ENCODE measurements at places on chromosomes 3 and 15.

- DNase-seq = no peak
Measured at GRCh38 chr15:35907511-35907910, 361.5 kb upstream of the DPH6 start.

DNA sequence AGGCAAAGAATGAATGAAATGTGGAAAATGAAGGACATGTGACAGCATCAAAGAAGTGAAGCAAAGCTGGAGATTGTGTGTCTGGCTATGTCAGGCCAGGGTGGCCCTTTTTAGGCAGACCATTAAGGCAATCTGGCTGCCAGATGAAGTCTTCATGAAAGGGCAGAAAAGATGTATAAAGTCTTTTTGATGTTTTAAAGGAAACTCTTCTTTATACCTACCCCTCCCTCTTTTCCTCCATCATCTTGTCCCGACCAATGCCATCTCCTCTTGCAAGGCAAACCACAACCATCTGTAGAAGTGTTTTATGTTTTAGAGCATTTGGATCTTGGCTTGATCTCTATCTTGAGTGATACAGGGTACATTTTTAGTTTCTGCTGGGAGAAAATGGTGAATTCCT, 259.2 kb downstream of the LSAMP start:
- DNase-seq = no peak

- DNase-seq = no peak
Measured at GRCh38 chr15:86854176-86854575, 774.5 kb downstream of the AGBL1 start.

DNA sequence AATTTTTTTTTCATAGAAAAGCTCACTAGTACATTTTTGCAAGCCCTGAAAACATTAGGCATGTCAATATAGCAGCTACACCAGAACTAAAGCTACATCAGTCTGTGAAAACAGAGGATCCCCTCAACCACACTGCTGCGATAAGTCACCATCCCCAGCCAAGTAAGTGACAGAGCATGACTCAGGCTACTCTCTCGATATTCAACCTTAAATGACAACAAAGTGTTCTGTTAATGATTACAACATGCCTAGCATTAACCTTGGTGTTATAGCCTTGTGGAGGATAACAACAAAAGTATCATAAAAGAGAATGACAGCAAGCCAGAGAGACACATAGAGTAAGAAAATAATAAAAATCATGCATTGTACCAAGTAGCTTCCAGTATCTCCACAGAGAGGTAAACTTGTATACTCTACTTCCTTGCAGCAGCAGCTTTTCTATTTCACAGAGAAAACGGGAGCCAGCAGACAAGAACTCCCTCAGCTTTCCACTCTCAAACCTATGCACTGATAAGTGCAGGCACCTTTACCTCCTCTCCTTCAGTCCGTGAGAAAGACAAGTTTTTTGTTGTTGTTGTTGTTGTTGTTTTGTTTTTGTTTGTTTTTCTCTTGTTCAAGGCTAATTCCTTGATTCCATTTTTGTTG, 76.6 kb downstream of the GBE1 start:
- DNase-seq = no peak

DNA sequence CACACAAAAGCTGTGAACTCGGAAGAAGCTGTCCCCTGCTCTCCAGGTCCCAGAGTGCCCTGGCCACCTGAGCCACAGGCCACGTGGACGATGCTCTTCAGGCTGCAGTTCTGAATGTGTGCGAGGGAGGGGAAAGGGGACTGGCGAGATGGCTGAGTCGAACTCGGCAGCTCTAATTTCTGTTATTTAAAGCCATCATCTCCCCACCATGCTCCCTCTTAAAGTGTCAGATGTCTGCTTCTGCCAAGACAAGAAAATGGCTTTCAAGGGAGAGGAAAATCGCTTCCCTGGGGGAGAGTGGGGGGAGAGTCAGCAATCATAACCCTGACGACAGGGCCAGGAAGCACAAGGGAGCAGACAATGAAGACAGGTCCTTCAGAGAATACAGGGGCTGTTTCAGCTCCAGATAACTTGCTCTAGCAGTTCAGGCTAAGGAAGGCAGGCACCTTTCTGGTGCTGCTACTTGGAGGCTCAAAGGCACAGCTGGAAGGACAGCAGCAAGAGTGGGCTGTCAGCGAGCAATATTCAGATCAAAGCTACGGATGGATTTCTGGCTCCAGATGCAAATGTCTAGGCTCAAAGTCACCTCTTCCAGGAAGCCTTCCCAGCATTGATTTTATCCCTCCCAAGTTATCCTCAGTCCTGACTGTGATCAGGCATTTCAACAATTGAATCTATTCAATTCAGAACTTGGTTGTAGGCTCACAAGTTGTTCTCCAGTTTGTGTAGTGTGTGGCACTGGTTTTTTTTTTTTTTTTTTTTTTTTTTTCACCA, 15.5 kb upstream of the CCDC33 start:
- DNase-seq = no peak

GRCh38 chr15:47820747-47821319, 103.5 kb downstream of the SEMA6D start:
- no peak for DNase-seq

- no peak for DNase-seq
Measured at GRCh38 chr3:194985031-194985578, 285.9 kb downstream of the XXYLT1 start.

DNA sequence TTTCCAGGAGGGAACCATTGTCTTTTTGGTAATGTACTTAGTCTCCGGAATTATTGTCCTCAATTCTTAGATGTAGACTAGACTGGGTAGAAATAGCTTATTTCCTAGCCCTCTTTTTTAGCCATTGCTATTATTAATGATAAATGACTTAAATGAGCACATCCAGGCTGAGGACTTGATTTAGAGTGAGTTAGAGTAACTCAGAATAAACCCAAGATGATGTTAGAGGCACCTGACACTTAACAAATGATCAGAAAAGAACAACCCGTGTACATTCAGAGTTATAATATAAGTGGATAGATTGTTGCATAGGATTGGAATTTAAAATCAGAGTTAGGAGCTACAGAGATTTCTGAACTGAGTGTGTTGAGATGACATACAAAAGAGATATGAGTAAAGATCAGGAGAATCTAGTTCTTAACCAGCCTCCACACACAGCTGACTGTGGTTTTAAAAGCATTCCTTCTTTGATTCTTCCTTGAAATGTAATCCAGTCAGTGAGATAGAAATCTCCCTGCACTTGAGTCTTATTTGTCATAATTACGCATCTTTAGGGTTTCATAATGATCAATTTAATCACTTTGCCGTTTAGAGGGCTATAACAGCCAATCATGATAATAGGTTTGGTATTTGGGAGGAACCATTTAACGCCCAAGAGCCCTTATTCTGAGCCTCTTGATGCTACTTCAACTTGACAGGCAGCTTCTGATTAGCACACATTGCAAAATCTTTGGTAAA, 366.5 kb downstream of the GAP43 start:
- DNase-seq = no peak

DNA sequence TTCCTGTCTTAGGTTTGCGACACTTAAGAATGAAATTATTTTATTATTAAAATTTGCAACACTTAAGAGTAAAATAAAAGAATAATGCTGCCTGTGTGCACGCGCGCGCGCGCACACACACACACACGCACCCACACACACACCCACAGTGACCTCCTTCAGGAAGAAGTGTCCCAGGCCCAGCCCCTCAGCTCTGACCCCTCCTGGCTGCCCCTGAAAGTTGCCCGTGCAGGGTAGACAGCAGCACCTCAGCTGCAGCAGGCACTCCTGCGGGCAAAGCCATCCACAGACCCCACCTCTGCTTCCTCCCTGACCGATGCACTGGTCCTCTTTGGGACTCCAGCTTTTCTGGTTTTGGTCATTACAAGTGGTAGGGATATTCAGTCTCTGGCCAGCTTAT, 478.2 kb downstream of the NTRK3 start:
- DNase-seq = no peak

DNA sequence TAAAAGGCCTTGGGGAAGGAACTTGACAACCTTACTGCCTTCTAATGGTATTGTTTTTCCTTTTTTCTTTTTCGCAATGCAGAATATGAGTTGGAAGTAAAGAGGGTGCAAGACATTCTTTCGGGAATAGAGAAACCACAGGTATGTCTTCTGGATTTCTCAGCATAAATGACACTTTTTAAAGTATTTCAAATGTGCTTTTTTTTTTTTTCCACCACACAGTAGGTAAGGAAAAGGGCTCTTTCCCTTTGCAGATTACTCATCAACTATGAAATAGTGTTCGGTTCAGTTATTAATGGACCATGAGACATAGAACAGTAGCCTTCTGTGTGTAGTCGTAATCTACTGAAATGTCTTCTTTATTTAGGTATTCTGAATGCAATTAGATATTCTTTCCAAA, 162.4 kb downstream of the GHSR start:
- DNase-seq = no peak

DNA sequence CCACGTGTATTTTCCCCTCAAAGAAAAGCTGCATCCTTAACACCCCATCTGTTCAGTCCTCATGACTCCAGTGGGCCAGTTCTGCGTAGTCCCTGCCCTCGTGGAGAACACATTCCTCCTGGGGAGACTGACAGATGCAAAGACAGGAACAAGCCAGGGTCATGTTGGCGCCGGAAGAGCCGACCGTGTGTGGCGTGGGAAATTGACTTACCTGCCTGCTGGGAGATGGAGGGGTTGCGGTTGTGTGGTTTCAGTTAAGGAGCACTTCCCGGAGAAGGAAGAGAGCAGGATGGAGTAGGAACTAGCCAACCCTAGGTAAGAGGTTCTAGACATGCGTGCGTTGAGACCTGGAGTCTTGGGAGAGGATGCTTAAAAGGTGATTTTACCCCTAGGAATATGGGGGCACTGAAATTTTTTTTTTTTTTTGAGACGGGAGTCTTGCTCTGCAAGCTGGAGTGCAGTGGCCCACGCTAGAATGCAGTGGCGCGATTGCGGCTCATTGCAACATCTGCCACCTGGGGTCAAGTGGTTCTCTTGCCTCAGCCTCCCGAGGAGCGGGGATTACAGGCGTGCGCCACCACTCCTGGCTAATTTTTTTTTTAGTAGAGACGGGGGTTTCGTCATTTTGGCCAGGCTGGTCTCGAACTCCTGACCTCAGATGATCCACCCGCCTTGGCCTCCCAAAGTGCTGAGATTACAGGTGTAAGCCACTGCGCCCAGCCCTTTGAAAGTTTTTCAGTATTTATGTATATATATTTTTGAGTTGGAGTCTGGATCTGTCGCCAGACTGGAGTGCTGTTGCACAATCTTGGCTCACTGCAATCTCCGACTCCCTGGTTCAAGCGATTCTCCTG, 1.4 kb downstream of the VHL start:
- peak; percentile 7 for DNase-seq

GRCh38 chr15:35618260-35619188, 72.6 kb upstream of the DPH6 start:
- no peak for DNase-seq

DNA sequence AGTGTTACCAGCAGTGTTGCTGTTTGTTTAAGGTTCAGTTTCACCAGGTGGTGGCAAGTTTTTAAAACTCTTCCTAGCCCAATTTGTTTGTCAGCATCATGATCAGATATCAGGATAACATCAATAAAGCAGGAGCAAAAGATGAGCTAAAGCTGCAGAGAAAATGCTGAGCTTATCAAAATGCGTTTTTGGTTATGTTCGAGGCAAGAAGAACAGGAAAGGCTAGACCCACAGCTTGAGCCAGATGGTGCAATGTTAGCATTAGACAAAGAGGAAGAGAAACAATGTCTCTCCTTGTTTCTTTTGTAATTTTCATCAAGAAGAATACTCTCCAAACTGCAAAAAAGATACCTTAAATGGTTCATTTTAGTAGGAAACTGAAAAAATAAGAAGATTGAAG, 66.2 kb downstream of the THRB start:
- no peak for DNase-seq

GRCh38 chr3:163924600-163924999, 1153.7 kb downstream of the SI start:
- no peak for DNase-seq

DNA sequence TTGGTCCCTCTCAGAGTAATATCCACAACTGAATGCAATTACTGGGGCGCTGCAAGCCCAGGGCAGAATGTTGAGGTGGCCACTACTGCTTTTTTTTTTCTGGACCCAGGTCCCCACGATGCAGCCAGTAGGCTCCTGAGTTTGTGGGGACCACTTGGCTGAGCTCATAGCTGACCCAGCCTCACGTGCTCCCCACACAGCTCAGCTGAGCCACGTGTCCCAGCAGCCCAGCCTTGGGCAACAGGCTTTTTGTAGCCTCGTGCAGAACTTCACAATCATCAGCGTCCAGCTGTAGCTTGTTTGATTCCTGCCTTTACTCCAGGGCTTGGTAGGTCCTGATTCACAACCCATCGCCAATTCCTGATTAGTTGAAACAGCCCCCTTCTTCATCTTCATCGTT, 117.3 kb downstream of the ETFA start:
- no peak for DNase-seq

- DNase-seq = no peak
Measured at GRCh38 chr3:126954141-126954842, 28.6 kb upstream of the PLXNA1 start.

- DNase-seq = no peak
Measured at GRCh38 chr15:96335411-96336024, 5.0 kb downstream of the NR2F2 start.

DNA sequence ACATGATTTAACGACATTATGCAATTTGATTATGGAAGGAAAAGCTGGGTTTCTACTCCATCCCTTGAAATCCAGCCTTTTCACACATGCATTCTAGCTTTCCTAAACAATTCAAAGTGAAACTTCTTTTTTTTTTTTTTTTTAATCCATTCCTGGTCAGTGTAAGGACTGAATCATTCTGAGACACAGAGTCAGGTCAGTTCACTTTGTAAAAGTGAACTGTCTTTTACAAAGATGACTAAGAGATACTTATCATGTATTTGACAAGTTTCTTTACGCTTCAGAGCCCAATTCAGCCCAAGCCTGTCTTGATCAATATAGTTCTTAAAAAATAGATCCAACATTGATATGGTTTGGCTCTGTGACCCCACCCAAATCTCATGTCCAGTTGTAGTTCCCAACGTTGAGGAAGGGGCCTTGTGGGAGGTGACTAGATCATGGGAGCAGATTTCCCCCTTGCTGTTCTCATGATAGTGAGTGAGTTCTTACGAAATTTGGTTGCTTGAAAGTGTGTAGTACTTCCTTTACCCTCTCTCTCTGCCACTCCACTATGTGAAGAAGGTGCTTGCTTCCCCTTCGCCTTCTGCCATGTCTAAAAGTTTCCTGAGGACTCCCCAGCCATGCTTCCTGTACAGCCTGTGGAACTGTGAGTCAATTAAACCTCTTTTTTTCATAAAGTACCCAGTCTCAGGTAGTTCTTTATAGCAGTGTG, 345.6 kb upstream of the THBS1 start:
- no peak for DNase-seq

DNA sequence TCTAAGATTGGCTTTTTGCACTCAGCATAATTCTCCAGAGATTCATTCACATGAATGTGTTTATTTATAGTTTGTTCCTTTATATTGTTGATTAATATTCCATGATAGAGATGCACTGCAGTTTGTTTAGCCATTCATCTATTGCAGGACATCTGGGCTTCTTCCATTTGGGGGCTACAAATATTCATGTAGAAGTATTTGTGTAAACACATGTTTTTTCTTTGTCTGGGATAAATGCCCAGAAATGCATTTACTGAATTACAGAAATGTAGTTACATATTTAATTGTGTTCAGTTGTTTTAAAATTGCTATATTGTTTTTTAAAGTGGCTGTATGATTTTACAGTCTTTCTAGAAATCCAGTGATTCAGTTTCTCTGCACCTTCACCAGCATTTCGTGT, 635.0 kb downstream of the ZIC1 start:
- no peak for DNase-seq

All from activated gamma-delta T cell treated with Interleukin-2 at 50 U/mL for 16 hours (primary cell).